ENCODE measurements at places on chromosomes 3 and 15.

GRCh38 chr3:32371461-32372212 lies 20.0 kb upstream of the CMTM7 start:
- no peak for DNase-seq

- no peak for DNase-seq
Observed at GRCh38 chr3:23991683-23992628, 46.9 kb downstream of the NR1D2 start.

GRCh38 chr15:42163291-42163690 lies 6.9 kb upstream of the PLA2G4F start:
- DNase-seq, result no peak

- DNase-seq, result no peak
Observed at GRCh38 chr3:170730071-170730812, 139.8 kb downstream of the RPL22L1 start.

GRCh38 chr3:49004352-49005302 lies 2.6 kb upstream of the WDR6 start:
- no peak for DNase-seq

DNA sequence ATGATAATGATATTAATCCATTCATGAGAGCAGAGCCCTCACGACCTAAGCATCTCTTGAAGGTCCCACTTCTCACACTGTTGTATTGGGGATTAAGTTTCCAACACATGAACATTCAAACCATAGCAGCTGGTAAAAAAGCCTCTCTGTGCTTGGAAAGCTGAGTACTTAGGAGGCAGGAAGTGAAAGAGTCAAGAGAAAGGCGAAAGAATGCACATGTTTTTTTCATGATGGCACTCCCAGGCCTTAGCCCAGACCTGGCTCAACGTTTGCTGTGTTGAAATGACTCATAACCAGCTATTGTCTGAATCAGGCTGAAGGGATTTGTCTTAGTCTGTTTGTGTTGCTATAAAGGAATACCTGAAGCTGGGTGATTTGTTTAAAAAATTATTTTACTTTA lies 84.4 kb upstream of the RGMA start:
- no peak for DNase-seq

DNA sequence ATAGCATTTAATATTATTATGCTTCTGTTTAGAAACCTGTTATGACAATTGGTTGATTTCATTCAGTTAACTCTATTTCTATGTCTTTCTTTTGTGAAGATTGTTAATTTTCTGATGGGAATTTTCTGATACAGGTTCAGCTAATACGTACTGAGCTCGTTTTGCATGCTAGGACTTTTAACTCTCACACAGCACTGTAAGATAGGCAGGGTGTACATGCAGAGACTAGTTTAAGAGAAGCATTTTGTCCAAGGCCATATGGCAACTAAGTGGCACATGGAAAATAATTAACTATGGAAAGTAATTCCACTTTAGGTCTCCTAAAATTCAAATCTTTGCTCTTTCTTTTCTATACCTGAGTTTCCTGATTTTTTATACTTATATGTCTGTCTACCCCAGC lies 81.9 kb downstream of the IL1RAP start:
- DNase-seq, result no peak

DNA sequence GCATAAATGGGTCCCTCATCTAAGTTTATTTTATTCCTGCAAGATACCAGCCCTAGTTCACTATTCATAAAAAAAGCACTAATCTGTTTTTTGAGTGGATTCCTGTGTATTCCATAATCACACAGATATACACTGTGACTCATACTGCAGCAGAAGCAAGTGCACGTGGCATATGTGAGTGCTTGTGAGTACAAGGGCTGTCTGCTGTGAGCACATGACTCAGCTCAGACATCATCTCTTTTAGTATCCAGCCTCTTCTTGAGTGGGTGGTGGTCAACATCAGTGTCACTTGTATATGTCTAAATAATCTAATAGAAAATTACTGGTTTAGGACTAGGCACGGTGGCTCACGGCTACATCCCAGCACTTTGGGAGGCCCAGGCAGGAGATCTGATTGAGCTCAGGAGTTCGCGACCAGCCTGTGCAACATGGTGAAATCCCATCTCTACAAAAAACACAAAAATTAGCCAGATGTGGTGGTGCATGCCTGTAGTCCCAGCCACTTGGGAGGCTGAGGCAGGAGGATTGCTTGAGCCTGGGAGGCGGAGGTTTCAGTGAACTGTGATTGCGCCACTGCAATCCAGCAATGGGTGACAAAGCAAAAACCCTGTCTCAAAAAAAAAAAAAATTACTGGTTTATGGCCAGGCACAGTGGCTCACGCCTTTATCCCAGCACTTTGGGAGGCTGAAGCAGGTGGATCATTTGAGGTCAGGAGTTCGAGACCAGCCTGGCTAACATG lies 49.8 kb downstream of the NIPA2 start:
- no peak for DNase-seq

- DNase-seq, result no peak
Observed at GRCh38 chr3:169699536-169700050, 36.1 kb upstream of the MECOM start.

- DNase-seq, result peak; percentile 66
Observed at GRCh38 chr3:49703443-49703927, 14.1 kb downstream of the RNF123 start.

DNA sequence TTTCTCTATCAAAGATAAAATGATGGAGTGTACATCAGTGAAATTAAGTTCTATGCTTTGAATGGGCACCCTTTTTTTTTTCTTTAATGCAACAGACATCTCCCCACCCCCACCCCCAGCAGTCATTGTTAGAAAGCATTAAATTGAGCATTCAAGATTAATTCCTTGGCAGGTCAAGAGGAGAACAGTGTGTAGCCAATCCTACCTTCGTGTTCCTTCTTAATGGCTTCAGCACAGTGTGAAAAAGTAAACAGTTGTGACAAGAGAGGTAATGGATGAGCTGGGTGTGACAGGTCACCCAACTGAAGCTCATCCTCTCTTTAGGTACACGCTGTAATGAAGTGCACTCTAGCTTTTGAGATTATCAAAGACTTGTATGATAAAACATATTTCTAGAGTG lies 198.5 kb upstream of the RARB start:
- no peak for DNase-seq

DNA sequence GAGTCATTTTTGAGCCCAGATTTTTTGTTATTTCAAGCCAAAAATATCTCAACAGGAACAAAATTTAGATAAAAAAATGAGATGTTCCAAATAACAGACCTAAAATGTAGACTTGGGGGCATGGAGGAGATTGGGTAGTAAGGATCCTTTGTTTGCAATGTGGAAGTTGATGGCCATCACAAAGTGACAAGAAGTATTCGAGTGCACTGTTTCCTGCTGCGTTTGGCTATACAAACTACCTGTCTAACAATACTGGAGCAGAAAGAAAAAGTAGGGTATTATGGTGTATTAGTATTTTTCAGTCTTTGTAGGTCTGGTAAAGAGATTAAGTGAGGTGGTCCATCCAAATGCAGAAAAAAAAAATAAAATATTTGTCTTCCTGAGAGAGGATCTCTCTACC lies 284.2 kb downstream of the C3orf38 start:
- DNase-seq, result no peak

- DNase-seq, result no peak
Observed at GRCh38 chr3:178060407-178060806, 475.8 kb upstream of the KCNMB2 start.

- no peak for DNase-seq
Observed at GRCh38 chr3:137764001-137764433, at the start of gene SOX14. TSS of gene SOX14 (plus strand) at chr3:137764315. CDS start at chr3:137764785, 470 bp downstream.

GRCh38 chr15:59400103-59400813 lies 27.6 kb upstream of the MYO1E start:
- DNase-seq, result no peak

- DNase-seq, result no peak
Observed at GRCh38 chr3:171181907-171182690, 155.6 kb upstream of the SLC2A2 start.

DNA sequence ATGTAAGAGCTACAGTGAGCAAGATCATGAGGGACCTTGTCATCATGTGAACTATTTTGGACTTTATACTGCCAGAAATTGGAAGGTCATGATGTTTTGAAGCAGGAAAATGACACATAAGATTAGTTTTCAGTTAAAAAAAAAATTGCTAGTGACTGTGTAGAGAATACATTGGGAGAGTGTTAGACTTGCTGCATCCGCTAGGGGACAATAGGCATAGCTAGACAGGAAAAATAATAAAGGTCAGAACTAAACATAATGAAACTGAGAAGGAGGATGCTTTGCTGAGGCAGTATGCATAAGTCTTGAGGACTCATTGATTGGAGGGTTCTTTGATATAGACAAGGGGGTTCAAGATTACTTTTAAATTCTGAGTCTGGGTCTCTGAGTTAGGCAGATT lies 275.8 kb upstream of the KCNH8 start:
- no peak for DNase-seq

DNA sequence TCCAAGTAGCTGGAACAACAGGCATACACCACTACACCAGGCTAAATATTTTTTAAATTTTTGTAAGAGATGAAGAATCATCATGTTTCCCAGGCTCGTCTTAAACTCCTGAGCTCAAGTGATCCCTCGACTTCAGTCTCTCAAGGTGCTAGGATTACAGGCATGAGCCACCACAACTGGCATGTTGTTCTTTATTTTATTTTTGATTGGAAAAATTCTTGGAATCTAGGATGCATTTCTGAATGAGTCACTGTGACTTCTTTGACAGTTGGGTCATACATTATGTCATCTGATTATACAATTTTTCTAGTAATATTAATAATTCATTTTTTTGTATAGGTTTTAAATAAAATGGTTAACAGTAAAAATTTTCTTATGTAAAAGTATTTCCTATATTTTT lies 870.2 kb downstream of the SI start:
- no peak for DNase-seq

DNA sequence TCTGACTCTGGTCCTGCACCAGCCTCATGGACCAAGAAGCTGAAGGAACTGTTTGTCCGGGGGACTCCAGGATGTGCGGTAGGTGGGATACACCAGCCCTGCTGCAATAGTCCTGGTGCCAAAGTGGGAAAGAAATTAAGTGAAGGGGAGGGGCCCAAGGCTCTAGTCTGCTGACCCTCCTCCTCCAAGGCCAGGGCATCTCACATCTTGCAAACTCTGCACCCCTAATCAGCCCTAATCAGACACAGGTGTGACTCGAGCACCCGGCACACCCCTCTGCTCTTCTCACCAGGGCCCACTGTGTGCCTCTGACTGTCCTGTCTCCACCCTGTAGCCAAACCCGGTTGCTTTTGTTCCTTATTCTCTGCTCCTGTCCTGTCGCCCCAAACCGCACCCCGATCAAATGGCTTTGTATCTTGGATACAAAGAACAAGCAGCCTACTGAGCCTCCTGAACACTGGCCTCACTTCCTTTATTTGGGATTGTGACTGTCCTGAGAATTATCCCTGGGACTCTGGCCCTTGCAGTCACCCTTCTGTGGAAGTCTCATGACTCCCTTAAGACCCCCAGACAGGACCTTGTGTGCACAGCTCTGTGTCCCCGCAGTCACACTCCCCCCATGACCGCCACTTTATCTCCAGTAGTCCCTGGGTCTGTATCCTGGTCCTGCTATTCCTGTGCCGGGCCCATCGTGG lies 26.7 kb upstream of the SLC41A3 start:
- DNase-seq, result no peak

GRCh38 chr15:72397796-72398588 lies at the start of gene TMEM202:
TSS of gene TMEM202 (plus strand) at chr15:72398305. CDS start at chr15:72398327, 22 bp downstream.
- no peak for DNase-seq

GRCh38 chr3:43629257-43629656 lies 7.4 kb upstream of the ANO10 start:
- DNase-seq, result no peak

DNA sequence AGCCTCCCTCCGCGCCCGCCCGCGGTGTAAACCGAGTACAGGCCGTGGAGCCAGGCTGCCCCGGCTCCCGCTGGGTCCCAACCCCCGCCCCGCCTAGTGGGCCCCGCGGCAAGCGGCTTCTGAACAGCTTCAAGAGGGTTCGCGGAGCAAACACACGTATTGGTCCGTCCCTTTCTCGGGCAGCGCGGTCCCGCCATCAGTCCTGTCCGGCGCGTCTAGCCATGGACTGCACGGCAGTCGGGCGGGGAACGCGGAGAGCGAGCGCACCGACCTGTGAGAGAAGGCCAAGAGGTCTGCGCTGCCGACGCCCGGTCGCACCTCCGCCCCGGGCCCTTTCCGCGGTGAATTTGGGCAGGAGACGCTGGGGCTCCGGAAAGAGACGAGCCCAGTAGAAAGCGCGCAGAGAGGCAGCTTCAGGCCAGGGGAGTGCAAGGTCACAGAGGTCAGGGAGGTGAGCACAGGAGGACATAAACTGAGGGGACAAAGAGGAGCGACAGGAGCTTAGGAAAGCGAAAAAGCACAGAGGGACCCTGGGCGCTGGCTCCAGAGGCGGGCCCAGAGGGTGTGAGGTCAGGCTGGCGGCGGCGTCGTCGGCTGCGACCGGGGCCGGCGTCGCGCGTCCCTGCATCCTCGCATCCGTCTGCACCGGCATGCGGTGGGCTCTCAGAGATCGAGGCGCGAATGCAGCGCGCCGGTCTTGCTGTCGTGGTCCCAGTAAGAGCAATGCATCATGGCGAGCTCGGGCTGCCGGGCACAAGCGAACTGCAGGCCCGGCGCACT lies 1.8 kb downstream of the FOXL2 start:
- DNase-seq, result peak; percentile 40

GRCh38 chr3:136262559-136262958 lies 12.4 kb downstream of the PCCB start:
- DNase-seq, result no peak

GRCh38 chr15:42919799-42920518 lies 619 bp downstream of the TTBK2 start:
- peak; percentile 53 for DNase-seq

DNA sequence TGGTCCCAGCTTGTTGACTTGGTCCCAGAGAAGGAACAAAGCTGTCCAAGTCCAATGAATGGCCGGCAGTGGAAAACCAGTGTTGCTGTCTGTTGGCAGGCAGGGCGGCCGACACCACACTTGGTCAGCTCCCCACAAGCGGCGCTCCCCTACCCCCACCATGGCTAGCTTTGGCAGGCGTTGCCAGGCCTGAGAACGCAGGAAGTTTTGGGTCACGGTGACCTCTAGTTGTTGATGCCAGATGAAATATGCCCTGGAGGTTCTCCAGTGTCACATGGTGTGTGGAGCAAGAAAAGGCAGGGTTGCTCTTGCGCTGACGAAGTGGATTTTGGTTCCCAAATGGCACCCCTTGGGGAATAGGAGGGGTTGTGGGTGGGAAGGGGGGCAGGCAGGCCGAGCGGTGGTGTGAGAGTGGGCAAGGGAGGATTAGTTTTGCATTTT lies 72.7 kb upstream of the TPRG1 start:
- DNase-seq, result no peak

- no peak for DNase-seq
Observed at GRCh38 chr3:127168271-127168670, 24.7 kb upstream of the PRR23E start.

GRCh38 chr3:11212299-11212608 lies 58.0 kb downstream of the HRH1 start:
- no peak for DNase-seq
